Naive thymus-derived CD8-positive, alpha-beta T cell (primary cell): ENCODE measurements at places on chromosomes 13 and 19. TPM values are rescaled to one million over a fixed set of nuclear protein-coding genes. Genes with fewer than 3 reads are reported as not detected.

- H3K27ac ChIP-seq: peak overlapping the region; percentile 90
- peaks cover 6% of the 10 kb centered on the region for H3K4me1 ChIP-seq
- H3K4me3 ChIP-seq: peak overlapping the region; percentile 96
- H3K36me3 ChIP-seq: peaks cover 13% of the 10 kb centered on the region
- no peak for DNase-seq
Measured at GRCh38 chr19:10701955-10702525, 801 bp downstream of the QTRT1 start.

- no peak overlapping the region for H3K4me3 ChIP-seq
- H3K27ac ChIP-seq: no peak overlapping the region
- H3K27me3 ChIP-seq: no peaks in the 10 kb centered on the region
- no peak for DNase-seq
- H3K36me3 ChIP-seq: no peaks in the 10 kb centered on the region
Measured at GRCh38 chr19:7863157-7863970, 10.8 kb downstream of the PRR36 start.

GRCh38 chr19:2615782-2616181 lies 86.7 kb downstream of the GNG7 start:
- H3K4me1 ChIP-seq: peaks cover 59% of the 10 kb centered on the region
- H3K27ac ChIP-seq: no peak overlapping the region
- H3K36me3 ChIP-seq: no peaks in the 10 kb centered on the region
- no peak for DNase-seq

GRCh38 chr19:29843180-29844051 lies 31.6 kb downstream of the CCNE1 start:
- no peaks in the 10 kb centered on the region for H3K36me3 ChIP-seq
- H3K4me1 ChIP-seq: peaks cover 14% of the 10 kb centered on the region

- no peak overlapping the region for H3K27ac ChIP-seq
- no peaks in the 10 kb centered on the region for H3K36me3 ChIP-seq
Measured at GRCh38 chr19:50797781-50798658, 7.8 kb downstream of the ACP4 start.

DNA sequence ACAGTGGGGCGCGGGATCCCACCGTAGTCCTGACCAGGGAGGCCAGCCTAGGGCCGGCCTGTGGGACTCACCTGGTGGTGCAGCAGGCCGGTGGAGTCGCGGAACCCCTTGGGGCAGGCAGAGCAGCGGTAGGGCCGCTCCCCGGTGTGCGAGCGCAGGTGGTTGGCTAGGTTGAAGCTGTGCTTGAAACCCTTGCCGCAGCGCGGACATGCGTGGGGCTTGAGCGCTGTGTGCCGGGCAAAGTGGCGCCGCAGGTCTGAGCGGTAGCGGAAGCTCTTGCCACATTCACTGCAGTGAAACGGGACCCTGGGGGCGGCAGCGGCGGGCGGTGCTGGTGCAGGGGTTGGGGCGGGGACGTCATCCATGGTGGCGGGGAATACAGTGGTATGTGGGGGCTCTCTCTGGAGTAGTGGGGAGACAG lies 1.8 kb downstream of the FIZ1 start:
- H3K4me1 ChIP-seq: peaks cover 16% of the 10 kb centered on the region
- no peak overlapping the region for H3K4me3 ChIP-seq
- no peaks in the 10 kb centered on the region for H3K27me3 ChIP-seq
- H3K36me3 ChIP-seq: no peaks in the 10 kb centered on the region
- H3K27ac ChIP-seq: no peak overlapping the region

GRCh38 chr19:46471116-46471733 lies at the start of gene PNMA8A:
Gene PNMA8A (minus strand): TSS chr19:46471563. CDS start chr19:46471035, 528 bp downstream.
- peaks cover 23% of the 10 kb centered on the region for H3K27me3 ChIP-seq
- no peak within 1 kb of the TSS for H3K27ac ChIP-seq
- H3K4me1 ChIP-seq: peaks cover 9% of the 10 kb centered on the region
- peaks cover 10% of the 10 kb centered on the region for H3K36me3 ChIP-seq
- no peak for DNase-seq
- H3K4me3 ChIP-seq: no peak within 1 kb of the TSS

DNA sequence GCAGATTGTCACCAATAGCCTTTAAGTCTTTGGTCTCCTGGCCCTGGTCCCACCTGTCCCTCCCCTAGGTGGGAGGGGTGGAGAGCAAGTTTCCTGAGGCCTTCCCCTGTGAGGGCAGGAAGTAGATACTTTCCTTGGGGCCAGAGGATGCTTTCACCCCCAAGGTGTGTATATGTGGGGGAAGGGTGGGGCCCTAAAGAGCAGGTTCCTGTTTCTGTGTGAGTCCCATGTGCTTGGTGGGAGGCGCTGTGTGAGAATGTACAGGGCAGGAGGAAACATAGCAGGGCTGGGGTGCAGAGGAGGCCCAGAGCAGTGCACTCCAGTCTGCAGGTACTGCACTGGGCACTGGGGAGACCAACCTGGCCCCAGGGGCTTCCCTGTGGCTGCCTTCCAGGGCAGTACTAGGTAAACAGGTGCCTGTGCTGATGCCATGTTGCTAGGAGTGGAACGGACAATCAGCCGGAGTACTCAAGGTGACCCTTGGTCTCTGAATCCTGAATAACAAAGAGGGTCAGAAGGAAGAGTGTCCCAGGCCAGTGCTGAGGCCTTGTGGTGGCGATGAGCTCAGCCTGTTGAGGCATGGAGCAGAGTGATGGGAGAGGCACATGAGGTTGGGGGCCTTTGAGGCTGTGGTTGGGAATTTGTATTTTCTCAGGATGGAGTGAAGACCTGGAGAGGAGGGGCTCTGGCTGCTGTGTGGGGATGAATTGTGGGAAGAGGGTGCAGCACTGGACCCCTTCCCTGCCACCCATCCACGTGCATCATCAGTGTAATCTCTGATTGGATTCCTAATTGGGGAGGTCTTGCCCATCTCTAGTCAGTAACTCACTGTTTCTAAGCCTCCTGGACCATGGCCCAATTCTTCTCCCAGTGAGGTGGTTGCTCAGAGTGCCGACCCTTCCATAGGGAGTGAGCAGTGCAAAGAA lies 5.1 kb downstream of the EGLN2 start:
- H3K27me3 ChIP-seq: no peaks in the 10 kb centered on the region
- no peaks in the 10 kb centered on the region for H3K36me3 ChIP-seq
- peak overlapping the region; percentile 97 for H3K4me3 ChIP-seq
- peaks cover 90% of the 10 kb centered on the region for H3K4me1 ChIP-seq

GRCh38 chr13:112616586-112617362 lies 28.8 kb upstream of the TUBGCP3 start:
- no peaks in the 10 kb centered on the region for H3K36me3 ChIP-seq
- no peaks in the 10 kb centered on the region for H3K4me1 ChIP-seq
- no peak overlapping the region for H3K27ac ChIP-seq
- no peak overlapping the region for H3K4me3 ChIP-seq

- no peaks in the 10 kb centered on the region for H3K4me1 ChIP-seq
- DNase-seq: no peak
- no peaks in the 10 kb centered on the region for H3K36me3 ChIP-seq
- H3K27ac ChIP-seq: no peak overlapping the region
- H3K27me3 ChIP-seq: no peaks in the 10 kb centered on the region
- no peak overlapping the region for H3K4me3 ChIP-seq
Measured at GRCh38 chr13:83065108-83065507, 817.2 kb downstream of the SLITRK1 start.

DNA sequence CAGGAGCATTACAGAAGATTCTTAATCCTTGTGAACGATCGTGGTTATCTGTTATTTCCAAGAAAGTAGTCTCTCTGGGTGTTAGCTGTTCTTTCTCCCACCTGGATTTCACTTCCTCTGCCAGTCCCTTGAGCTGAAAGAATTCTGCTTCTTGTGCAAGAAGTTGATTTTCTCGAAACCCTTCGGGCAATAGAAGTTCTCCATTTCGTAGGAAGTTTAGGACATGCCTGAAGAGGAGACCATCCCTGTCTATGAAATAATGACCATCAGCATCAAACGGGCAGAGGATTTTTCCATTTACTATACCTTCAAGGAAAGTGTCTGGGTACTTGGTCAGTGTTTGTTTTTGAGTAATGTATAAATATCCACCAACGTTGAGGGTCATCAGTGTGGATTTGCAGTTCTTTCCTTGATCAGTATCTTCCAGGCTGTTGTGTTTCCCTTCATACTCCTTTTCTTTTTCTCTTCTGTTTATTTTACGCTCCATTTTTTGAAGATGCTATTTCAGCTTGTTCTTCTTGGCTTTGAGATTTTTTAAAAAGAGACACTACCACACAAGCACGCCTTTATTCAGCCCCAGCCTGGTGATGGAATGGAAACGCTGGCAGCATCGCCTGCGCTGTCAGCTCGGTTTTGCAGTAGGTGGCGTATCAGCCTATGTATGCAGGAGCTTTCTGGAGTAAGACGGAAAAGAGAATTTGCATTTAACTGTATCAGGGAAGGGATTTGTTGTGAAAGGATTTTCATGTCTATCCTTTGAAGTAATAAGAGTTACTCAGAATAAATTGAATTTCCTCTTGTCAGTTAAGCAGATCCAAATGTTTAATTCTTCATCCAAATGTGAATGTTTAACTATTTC lies 6.5 kb downstream of the KCTD4 start:
- H3K27me3 ChIP-seq: no peaks in the 10 kb centered on the region
- no peak overlapping the region for H3K4me3 ChIP-seq
- no peak overlapping the region for H3K27ac ChIP-seq
- no peak for DNase-seq
- H3K36me3 ChIP-seq: peaks cover 25% of the 10 kb centered on the region
- H3K4me1 ChIP-seq: peaks cover 4% of the 10 kb centered on the region

DNA sequence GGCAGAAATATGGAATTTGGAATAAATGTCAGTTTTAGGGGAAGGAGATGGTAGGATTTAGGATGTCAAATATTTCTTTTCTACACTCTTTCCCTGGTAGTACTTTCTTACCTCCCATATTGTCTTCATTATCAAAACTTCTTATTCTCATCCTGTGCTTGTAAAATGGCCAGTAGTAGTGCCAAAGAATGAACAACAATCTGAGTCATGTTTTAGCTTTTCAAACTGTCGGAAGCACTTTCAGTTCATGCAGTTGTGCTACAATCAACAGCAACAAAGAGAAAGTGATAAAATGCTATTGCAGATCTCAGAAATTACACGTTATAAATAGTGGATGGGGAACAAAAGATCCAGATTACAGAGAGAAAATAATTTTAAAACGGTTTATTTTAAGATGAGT lies 193.7 kb upstream of the RXFP2 start:
- no peak overlapping the region for H3K4me3 ChIP-seq
- H3K4me1 ChIP-seq: no peaks in the 10 kb centered on the region
- H3K36me3 ChIP-seq: no peaks in the 10 kb centered on the region
- H3K27me3 ChIP-seq: no peaks in the 10 kb centered on the region
- no peak for DNase-seq

DNA sequence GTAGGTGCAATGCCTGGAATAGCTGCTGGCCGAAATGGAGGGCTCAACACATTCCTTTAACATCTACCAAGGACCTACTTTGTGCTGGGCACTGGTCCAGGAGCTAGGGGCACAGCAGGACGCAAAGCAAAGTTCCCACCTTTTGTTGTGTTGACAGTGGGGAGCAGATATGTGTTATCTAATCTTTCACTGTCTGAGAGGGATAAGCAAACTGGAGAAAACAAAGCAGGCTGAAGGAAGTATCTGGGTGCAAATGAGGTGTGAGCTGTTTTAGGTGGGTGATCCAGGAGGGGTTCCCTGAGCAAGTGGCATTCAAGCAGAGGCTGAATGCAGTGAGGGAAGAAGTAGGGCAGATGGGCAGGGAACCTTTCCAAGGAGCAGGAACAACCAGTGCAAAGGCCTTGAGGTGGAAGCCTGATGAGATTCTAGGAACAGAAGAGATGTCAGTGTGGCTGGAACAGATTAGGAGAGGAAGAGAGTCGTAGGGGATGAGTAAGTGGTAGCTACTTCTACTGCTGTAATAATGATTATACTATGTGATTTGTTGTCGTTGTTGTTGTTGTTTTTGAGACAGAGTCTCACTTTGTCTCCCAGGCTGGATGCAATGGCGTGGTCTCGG lies 2.2 kb upstream of the PLAUR start:
- H3K4me3 ChIP-seq: no peak overlapping the region
- no peak overlapping the region for H3K27ac ChIP-seq
- H3K27me3 ChIP-seq: no peaks in the 10 kb centered on the region

DNA sequence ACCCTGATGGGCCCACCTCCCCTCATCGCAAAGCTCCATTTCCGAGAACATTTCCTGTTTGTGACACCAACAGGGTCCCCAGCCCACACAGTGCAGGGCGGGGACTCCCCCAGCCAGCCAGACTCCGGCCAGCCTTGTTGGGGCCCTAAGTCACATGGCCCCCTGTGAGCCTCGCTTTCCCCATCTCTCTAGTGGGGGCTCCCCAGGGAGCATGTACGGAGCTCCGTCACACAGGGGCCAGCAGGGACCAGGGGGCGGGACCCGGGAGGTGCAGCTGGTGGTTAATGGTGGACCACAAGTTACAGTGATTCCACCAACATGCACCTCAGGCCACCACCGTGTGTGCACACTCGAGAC lies 1.7 kb downstream of the TBXA2R start:
- peaks cover 17% of the 10 kb centered on the region for H3K4me1 ChIP-seq
- H3K4me3 ChIP-seq: no peak overlapping the region

DNA sequence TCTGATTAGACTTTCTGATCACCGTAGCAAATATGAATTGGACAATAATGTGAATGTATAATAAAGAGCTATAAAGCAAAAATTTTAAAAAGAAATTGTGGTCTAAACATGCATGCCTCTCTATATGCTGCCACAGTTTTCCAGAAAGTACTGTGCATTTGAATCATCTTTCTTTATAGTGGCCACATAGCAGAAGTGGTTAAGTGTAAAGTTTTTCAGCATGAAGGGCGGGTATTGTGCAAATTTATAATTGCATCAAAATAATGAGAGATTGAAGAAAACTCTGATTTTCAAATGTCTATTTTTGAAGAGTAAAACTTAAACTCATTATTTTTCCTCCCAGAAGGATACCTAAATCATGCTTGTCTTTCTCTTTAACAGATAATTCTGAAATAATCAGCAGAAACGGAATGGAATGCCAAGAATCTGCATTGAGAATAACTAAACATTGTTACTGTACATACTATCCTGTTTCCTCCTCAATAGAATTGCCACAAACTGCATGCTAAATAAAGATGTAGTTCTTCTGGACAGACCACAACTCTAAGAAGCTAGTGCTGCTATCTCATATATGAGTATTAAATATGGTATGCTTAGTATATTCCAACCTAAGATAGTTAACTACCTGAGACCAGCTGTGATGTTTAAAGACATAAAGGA lies 42.9 kb upstream of the RAP2A start:
- no peaks in the 10 kb centered on the region for H3K36me3 ChIP-seq
- no peak for DNase-seq

GRCh38 chr19:7917267-7918061 lies 2.7 kb upstream of the SNAPC2 start:
- no peaks in the 10 kb centered on the region for H3K36me3 ChIP-seq
- H3K4me3 ChIP-seq: peak overlapping the region; percentile 83
- peaks cover 44% of the 10 kb centered on the region for H3K4me1 ChIP-seq
- DNase-seq: no peak
- no peak overlapping the region for H3K27ac ChIP-seq

DNA sequence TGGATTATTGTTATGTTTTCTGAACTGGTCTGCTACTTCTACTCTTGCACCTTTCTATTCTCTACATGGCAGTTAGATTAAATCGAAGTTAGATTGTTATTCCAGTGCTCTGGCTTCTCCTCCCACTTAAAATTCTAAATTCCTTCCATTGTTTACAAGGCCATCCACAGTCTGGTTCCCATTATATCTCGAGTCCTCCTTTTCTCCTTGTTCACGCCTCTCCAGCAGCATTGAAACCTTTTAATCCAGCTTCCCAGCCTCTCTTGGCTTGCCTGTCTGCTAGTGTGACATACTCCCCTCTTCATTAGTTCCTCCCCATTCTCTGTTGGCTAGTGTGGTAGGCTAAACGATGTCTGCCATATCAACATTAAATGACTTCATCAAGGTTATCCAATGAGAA lies 54.5 kb downstream of the DNAJC15 start:
- DNase-seq: no peak
- no peaks in the 10 kb centered on the region for H3K27me3 ChIP-seq
- H3K4me1 ChIP-seq: peaks cover 27% of the 10 kb centered on the region

The CDX2 gene
- not detected for polyA plus RNA-seq

The ZNF699 gene
- polyA plus RNA-seq: 30.0 TPM

The MAP3K10 gene
- 0.15 TPM for polyA plus RNA-seq

The DIRAS1 gene
- polyA plus RNA-seq: not detected

The ICAM4 gene
- 0.42 TPM for polyA plus RNA-seq

The EBI3 gene
- not detected for polyA plus RNA-seq

The ZNF471 gene
- polyA plus RNA-seq: not detected
